Midbrain (tissue), 1 donor: ENCODE measurements at places on chromosomes 7 and 10.

GRCh38 chr7:100682228-100682741, 8.7 kb downstream of the GNB2 start:
- DNase-seq, result no peak

DNA sequence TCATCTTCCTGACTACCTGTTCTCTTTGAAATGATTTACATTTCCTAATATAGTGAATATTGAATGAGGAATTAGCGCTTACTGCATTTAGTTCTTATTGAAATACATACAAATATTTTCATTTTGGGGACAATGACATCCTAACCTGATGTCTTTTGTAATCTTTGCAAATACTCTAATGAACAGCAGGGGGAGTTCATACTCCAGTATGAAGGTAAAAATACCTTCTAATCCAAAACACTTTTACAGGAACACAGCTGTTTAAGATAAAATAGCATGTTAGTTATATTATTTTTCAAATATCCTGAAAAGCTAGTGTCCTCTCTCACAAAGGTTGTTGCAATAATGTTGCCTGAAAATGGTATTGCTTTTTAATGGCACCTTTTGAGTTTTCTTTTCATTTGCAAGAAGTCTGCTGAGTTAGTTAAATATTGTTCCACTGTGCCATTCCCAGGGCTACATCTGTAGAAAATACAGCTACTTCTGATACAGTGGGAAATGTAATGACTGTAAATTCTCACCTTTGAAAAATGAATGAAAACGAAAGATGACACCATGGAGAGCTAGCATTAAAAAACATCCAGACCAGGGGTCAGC, 400.0 kb downstream of the PHF14 start:
- DNase-seq, result no peak

GRCh38 chr7:976901-977325, 1.6 kb upstream of the COX19 start:
- no peak for DNase-seq

DNA sequence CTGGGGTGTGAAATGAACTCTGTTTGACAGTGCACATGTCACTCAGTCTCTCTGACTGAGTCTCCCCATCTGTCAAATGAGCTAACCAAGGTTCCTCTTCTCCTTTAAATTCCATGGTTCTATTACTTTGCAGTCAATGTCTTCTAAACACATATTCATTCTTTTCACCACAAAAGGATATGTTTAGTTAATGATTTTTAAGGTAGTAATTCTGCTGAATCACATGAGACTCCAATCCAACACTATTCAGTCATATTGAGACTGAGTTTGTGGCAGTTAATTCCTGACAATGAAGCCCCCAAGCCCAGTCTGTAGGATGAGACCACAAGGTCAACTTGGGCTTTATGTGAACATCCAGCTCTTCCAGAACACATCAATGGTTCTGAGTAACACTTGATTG, 85.3 kb downstream of the CALN1 start:
- DNase-seq, result no peak

- no peak for DNase-seq
These were observed 250.8 kb upstream of the HABP2 start for GRCh38 chr10:113302062-113302461.

DNA sequence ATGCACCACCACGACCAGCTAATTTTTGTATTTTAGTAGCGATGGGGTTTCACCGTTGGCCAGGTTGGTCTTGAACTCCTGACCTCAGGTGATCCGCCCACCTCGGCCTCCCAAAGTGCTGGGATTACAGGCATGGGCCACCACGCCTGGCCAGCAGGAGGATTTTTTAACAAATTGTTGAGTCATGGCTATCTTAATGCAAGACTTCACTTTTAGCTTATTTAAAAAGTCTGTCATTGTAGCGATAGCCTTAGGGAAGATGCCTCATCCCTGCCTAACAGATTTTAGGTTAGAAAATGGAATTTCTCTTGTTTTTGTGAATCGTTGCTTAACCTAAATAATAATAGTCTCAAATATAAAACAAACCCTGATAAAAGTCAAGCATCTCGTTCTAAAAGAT, 35.5 kb downstream of the PPP2R2D start:
- DNase-seq, result no peak
